NCI-H1105 (cell line): ENCODE measurements at places on chromosomes 6 and 20.

- no peak for DNase-seq
Measured at GRCh38 chr6:39199231-39199940, 29.9 kb downstream of the KCNK5 start.

DNA sequence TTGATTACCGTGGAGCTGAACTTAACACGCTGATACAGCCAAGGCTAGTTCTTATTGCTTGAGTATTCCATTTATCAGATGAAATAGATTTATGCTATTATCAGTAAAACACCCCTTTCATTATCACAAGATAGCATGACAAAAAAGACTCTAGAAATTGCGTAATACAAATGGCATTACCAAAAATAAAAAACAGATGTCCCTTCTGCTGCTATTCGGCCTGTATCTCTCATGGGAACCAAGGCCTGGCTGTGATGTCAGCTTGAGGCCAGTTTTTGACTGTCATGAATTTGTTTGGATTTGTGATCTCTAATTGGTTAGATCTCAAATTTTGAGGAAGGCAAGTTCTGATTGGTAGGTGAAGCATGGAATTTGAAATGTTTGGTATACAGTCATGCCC is 25.2 kb downstream of the MEI4 start:
- no peak for DNase-seq

DNA sequence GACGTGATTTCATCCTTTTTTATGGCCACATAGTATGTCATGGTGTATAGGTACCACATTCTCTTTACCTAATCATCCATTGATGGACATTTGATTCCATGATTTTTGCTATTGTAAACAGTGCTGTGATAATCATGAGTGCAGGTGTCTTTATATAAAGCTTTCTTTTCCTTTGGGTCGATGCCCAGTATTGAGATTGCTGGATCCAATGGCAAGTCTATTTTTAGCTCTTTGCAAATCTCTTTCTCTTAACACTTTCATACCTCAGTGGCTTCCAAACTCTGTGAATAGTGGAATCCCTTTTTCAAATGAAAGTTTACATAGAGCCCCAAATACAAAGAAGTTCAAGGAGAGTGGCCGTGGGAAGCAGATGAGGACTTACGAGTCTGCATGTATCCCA is 105.8 kb upstream of the SPTLC3 start:
- no peak for DNase-seq

GRCh38 chr6:131640100-131640499 is 3.0 kb downstream of the ENPP3 start:
- DNase-seq = no peak

DNA sequence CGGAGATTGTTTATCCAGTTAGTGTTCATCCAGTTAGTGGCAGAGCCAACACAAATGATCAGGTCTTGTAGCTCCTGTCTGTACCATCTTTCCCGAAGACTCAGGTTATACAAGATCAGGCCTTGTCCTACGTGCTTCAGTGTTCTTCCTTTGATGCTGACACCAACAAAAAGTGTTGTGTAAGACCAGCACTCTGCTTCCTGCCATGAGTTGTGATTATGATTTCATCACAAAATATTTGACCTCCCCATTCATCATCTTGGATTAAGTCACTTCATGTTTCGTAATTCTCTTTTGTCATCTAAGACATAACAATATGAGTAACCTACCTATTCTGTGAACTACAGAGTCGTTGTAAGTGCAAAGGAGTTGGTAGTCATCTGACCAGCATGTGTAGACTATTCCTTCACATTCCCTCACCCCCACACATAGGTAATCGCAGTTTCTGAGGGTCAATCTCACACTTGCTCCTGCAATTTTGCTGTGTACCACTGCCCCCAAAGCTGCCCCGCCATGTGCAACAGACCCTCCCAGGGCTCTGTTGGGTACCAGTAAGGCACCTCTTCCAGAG is 135.6 kb upstream of the SLC22A23 start:
- no peak for DNase-seq

GRCh38 chr6:137927777-137928218 is 60.7 kb downstream of the TNFAIP3 start:
- no peak for DNase-seq

DNA sequence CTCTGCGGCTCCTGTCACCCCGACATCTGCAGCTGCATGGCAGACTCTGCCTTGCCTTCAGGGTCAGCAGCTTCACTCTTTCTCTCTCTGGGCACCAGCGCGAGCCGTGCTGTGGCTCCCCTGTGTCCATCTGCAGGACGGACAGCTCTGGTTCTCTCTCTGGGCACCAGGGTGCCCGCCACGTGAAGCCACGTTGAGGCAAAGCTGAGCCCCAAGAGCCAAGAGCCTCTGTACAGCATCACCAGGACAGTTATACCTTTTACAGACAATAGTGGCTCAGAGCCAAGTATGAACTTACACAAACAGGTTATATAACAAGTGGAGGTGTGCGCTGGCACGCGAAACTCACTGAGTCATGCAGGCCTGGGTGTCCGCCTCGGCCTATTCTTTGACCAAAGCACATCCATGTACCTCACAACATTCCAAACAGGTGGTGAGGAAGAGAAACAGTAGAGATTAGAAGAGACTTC is 50.8 kb downstream of the FAM50B start:
- no peak for DNase-seq

GRCh38 chr20:23147964-23148730 is 62.0 kb upstream of the CD93 start:
- no peak for DNase-seq

- no peak for DNase-seq
Measured at GRCh38 chr20:23200413-23200812, 114.3 kb upstream of the CD93 start.

DNA sequence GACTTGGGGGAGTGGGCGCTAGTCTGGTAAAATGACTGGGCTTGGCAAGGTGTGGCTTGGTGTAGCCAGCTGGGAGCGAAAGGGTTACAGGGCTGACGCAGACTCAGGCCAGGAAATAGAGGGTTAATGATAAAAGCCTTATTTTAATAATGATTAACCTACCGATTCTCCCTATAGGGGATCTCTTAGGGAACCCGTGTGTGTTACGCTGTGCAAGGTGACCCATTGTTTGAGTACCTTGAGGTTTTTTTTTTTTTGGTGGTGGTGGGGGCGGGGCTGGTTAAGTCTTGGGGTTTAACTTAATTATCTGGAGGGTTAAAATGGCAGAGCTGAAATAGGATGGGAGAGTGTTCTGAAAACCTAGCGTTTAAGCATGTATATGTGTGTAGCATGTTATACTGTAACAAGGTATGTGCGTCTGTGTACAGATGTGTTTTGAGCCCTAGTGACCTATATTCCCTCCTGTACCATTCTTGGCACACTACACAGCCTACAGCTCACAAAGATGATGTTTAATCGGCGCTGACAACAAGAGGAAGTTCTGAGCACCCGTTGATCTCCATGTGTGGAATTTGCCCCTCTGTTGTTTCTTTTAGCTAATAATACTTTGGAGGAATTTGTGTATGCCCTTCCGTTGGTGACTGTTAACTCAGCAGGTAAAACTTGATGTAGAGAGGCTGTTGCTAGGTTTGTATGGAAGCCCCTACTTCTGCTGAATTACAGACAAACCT is 1.3 kb downstream of the CARMIL1 start:
- no peak for DNase-seq

- no peak for DNase-seq
Measured at GRCh38 chr6:51466427-51466826, 621.0 kb downstream of the PKHD1 start.

- no peak for DNase-seq
Measured at GRCh38 chr6:127564761-127565160, 12.2 kb upstream of the C6orf58 start.

- DNase-seq = no peak
Measured at GRCh38 chr6:33428224-33428965, 8.5 kb downstream of the SYNGAP1 start.

DNA sequence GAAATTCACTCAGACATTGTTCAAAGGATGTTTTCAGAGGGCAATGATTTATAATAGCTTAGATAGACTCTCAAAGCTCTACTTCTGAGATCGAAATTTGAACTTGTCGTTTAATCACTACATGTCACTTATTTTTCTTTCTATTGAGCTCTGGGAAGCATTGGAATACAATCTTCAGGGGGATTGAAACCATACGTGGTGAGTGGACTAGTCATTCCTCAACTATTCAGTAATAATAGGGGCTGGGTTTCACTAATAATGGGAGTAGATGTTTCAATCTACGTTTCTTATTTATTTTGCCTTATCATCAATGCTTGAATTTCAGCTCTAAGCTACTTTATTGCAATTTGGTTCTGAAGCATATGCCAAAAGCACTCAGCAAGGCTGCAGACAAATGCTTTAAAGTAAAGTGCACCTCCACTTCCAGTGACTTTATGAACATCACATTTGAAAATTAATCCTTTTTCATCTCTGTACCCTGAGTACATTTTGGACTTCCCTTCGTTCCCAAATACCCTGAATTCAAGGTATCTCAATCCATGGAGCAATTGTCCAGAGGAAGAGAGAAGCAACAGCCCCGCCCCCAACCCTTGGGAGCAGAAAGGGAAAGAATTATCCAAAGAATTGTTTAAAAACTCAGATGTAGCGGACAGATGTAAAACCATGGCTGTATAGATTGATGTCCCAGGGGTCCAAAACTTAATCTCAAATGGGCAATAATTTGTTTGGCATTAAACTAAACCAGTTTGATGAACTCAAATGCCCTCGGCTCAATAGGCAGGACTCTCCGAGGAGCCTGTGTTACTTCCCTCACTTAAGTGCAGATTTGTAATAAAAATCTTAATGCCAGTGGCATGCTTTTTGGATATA is 68.1 kb downstream of the HFE start:
- DNase-seq = peak; percentile 21

GRCh38 chr6:139597771-139598755 is 223.6 kb upstream of the CITED2 start:
- no peak for DNase-seq

- no peak for DNase-seq
Measured at GRCh38 chr20:54064939-54065338, 5.5 kb downstream of the BCAS1 start.

DNA sequence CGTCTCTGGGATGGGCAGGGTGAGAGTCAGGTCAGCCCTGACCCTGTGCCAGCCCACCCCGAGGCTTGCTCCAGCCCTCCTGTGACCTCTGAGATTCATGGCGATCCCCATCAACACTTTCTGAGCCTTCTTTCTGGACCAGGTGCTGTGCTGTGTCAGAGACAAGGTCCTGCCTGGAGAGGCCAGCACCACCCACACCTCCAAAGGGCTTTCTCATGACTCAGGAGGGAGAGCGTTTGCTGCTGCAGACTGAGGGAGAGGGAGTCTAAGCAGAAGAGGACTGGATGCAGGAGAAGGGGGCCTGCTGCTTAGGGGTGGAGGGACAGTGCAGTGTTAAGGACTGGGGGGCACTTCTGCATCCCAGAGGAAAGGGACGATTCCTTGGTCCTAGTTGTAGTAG is 193.5 kb downstream of the LRFN2 start:
- DNase-seq = no peak

DNA sequence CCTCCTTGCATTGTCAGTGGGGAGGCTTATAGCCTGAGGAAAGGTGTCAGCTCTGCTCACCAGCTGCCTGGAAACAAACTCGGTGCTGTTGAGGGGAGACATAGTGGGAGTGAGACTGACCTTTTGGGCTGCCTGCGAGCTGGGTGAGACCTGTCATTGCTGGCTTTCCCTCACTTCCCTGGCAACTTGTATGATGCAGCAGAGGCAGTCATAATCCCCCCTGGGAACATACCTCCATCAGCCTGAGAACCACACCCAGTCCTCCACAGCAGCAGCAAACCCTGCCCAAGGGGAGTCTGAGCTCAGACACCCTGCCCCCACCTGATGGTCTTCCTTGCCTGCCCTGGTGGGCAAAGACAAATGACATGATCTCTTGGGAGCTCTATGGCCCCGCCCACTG is 521.2 kb upstream of the IMPG1 start:
- no peak for DNase-seq

- DNase-seq = no peak
Measured at GRCh38 chr6:149246691-149247384, 70.7 kb upstream of the TAB2 start.

GRCh38 chr6:84882768-84883766 is 118.7 kb upstream of the TBX18 start:
- DNase-seq = no peak

DNA sequence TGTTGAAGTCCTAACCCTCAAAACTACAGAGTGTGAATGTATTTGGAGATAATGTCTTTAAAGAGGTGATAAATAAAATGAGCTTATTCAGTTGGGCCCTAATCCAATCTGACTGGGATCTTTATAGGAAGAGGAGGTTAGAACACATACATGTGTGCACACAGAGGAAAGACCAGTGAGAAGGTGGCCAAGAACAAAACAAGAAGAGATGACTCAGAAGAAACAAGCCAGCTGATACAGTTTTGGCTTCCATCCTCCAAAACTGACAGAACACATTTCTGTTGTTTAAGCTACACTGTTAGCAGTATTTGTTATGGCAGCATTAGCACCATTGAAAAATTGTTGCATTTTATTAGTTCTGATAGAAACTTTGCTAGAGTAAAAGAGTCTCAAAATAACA is 609.3 kb upstream of the IMPG1 start:
- DNase-seq = no peak

DNA sequence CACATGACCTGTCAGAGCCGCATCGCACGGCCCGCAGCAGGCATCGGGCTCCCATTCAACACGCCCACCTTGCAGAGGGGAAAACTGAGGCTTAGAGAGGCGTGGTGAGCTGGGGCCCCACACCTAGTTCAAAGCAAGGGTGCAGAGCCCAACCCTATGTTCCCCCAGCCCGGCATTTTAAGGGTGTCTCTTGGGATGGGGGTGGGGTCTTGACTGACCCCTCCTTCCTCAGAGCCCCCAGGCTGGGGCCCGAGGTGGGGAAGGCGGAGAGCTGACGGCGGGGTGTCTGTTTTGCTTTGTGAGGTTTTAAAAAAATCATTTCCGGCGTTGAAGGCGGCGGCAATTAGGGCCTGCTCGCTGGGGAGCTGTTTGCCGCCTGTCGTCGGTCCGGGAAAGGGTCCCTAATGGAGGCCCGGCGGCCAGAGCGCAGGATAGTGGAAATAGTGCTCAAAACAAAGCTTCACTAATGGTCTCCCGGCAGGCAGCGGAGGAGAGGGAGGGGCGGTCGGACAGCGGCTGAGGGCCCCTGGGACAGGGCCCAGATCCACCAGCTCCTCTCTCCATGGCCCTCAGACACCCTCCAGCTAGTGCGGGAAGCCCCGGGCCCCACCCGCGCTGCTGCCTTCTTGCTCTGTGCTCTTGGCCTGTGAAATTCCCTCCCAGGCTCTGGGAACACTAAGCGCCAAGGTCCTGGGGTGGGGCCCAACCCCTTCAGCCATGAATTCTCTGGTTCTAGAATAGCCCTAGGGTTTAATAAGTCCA is 11.9 kb downstream of the VSTM2L start:
- DNase-seq = no peak

- peak; percentile 70 for DNase-seq
Measured at GRCh38 chr6:99520855-99521632, 5.8 kb upstream of the USP45 start.

- DNase-seq = no peak
Measured at GRCh38 chr6:41683273-41683522, 44.9 kb downstream of the MDFI start.

DNA sequence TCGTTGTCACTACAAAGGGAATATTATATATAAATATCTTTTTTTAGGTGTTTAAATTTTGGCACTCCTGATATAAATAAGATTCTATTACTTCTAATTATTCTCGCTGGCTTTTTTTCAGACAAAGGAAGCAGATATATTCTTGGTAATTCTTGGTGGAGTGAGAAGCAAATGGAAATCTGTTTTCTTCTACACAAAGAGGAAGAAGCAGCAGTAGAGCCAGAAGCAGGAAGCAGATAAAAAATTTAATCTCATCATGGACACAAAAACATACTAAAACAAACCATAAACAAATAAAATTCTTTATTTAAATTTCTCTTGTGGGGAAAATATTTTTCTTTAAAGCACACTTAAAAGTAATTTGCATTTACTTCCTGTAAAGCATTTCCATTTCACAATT is 3.7 kb upstream of the KIAA0319 start:
- DNase-seq = no peak

GRCh38 chr20:25251558-25251957 is 3.7 kb downstream of the PYGB start:
- DNase-seq = no peak
